ENCODE measurements at places on chromosomes 1 and 21.

DNA sequence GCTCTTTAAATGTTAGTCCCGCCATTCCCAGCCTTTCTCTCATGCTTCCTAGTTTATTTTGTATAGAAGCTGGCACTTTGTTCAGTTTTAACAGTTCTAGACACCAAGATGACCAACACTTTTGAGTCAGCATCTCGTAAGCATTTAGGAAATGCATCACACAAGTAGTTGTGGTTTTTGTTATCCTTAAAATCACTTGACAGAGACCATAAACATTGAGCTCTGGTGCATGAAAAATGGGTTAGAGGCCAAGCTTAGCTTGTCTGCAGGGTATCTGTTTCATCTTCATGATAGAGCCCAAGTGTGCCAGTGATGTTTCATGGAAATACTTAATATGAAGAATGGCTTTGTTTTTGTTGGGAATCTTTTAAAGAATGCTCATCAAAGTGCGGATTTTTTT lies 159.7 kb downstream of the DISP1 start:
- peak; percentile 99 for DNase-seq

- no peak for DNase-seq
These were observed 720 bp upstream of the BSDC1 start for GRCh38 chr1:32394890-32395432.

DNA sequence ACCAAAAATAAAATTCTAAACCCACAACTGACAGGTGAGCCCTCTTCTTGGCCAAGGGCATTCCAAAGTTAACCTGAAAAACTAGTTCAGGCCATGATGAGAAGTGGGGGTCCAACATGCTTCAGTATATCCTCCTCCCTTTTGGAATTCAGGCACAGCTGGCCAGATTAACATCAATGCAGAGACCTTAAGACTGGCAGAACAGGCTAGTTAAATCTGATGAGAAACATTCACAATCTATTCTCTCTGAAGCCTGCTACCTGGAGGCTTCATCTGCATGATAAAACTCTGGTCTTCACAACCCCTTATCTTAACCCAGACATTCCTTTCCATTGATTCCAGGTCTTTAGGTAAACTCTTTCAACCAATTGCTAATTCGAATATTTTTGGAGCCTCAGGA lies 26.7 kb upstream of the ZBTB8B start:
- DNase-seq, result no peak

- peak; percentile 47 for DNase-seq
These were observed 58.0 kb downstream of the NKAIN1 start for GRCh38 chr1:31181515-31182343.

Data from fibroblast of villous mesenchyme (primary cell).